Stimulated activated CD4-positive, alpha-beta T cell treated with anti-CD3 and anti-CD28 coated beads, Interleukin-2, amount 100 ng/mL, for 24 hours (primary cell): ENCODE measurements at places on chromosomes 5 and 9.

DNA sequence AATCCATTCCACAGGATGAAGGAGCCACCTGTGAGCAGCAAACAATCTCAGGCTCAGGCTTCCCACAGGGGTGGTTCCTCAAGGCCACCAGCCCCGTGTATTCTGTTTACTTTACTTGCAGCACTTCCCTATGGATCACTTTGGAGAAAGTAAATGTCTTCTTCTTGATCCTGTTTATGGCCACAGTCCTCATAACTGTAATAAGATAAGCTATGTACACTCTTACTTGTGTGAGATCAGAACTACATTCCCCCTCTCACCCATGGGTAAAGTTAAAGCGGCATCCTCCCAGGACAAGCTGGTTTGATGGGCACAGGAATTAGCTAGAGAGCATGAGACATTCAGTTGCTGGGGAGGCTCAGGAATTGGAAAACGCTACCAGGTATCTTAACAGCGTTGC is 86.1 kb downstream of the TMEM215 start:
- DNase-seq = no peak

DNA sequence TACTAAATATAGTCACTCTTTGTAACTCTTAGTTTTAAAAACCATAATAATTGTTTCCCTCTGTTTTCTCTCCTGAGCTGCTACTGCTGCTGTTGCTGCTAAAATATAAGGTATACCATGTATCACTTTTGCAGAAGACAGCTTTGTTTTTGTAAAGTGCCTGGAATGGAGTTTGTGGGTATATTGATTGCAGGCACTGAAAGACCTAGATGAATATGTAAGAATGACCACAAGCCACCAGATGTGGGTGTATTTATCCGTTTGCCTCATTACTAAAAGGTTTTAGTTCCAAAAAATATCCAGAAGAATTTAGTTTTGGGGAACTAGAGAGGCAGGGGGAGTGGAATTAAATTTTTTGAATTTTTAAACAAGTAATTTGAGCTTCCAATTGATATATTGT is 151.1 kb upstream of the CDKN2B start:
- DNase-seq = no peak

- DNase-seq = no peak
These were observed 18.3 kb downstream of the MARCHF3 start for GRCh38 chr5:127011961-127012644.

- DNase-seq = no peak
These were observed 505.1 kb downstream of the CETN3 start for GRCh38 chr5:89904442-89904841.

- DNase-seq = no peak
These were observed 140.5 kb upstream of the TARS1 start for GRCh38 chr5:33300209-33300742.

GRCh38 chr9:83367326-83367725 is 170.9 kb downstream of the FRMD3 start:
- DNase-seq = no peak

DNA sequence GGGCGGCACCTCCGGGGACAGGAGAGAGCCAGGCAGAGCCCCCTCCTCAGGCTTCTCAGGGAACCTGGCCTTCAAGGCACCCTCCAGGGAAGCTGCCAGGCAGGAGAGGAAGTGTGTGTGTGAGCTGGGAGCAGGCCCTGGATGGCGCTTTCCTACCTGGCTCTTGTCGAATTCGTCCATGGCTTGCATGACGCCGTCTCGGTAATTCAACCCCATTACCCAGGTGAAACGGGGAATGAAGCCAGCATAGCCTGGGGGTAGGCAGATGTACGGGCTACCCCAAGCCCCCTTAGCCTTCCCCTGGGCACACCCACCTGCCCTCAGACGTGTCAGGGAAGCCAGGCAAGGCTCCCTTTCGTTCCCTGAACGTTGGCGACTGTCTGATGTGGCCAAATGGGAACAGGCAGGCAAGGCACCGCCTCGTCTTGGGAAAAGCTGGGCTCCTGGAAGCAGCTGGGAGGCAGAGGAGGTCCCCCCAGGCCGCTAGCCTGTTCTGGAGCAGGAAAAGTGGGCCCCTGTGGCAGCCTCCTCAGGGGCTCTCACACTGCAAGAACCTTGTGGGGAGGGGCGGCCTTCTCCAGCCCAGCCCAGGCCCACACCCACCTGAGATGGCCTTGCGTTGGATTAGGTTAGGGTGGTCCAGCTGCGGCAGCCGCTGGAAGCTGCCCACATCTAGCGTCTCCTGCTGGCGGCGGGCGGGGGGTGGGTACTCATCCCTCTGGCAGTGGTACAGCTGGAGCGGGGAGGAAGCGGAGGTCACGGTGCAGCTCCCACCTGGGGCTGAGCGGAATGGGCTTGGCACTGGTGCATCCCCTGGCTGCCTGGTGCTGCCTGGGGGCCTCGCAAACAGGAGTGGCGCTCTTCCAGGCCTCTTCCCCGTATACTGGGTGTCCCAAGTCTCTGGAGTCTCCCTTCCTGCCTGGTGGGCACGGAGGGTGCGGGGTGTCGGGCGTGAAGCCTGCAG is 3.7 kb downstream of the TUBB4B start:
- no peak for DNase-seq

DNA sequence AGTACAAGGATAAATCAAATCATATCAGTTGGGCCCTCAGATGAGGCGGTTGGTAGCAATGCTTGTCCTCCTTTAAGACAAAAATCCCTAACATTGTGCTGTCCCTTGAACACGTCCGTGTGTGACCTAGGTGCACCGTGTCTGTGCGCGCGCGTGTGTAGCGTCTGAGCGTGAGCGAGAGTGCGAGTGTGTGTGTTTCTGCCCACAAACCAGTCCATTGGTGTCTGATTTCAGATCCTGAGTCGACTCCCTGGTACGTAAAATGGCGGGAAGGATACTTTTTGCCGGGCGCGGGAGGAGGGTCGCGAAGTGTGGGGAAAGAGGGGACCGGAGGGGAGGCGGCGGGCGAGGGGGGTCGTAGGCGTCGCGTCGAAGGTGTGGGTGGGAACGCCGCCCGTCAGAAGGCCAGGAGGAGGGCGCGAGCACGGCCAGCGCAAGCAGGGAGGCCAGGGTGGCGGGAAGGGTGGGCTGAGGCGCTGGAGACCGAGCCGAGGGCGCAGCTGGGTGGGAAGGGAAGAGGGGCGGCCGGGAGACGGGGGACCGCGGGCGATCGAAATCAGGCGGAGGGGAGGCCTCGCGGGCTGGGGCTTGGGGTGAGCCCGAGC is 8.9 kb downstream of the OTP start:
- DNase-seq = no peak

GRCh38 chr5:90037646-90038045 is 371.9 kb downstream of the CETN3 start:
- no peak for DNase-seq

GRCh38 chr5:126452477-126452876 is 29.3 kb downstream of the GRAMD2B start:
- DNase-seq = no peak
